HCT116 (cell line): ENCODE measurements at places on chromosomes 7 and 10.

DNA sequence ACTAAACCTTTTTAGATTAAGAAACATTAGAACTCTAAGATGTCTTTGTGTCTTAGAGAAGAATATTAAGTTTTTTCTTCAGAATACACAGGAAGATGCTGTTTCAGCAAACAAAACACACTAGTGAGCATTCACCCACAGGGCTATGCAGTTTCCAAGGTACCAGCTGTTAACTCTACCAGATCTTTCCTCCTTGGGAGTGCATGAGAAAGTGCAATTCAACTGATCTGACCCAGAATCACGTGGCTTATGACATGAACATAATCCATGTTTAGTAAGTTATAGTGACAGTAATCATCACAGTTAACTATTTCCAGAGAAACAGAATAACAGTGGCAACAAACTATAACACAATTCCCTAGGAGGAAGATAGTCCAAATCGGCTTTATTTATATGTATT, 270.7 kb downstream of the CACNA2D1 start:
- DNase-seq, result no peak

- DNase-seq, result no peak
Measured at GRCh38 chr10:26499426-26499825, 61.3 kb downstream of the APBB1IP start.

DNA sequence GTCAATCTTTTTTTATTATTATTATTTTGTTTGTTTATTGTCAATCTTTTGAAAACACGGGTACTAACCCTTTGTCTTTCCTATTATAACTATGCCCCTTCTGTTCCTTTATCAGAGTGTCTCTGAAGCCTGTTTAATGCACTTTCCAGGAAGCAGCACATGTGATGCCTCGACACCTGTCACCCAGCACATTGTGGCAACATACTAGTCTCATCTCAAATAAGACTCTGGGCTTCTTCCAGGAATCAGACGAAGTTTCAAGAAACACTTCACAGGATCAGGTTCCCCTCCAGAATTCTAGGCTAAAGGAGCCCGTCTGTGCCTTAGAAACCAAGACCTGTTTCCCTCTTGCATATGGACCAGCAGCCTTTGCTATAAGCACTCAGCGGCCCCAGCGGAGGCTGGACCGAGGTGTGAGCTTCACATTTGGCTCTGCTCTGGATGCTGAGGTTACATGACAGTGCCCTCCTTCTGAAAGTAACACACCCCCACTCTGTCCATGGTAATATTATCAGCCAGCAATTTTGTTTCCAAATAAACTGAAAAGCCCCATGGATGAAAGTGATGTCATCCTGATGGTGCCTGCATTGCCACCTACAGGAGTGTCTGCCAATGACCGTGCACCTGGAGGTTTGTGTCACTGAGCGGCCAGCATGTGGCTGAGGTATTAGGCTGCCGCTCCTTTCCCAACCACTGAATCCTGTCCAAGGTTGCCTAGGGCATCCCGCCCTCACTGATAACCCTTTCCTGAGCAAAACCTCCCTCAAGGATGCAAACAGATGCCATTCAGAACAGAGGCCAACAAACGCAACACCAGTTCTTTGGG, 38.1 kb downstream of the MKI67 start:
- DNase-seq, result peak; percentile 47

DNA sequence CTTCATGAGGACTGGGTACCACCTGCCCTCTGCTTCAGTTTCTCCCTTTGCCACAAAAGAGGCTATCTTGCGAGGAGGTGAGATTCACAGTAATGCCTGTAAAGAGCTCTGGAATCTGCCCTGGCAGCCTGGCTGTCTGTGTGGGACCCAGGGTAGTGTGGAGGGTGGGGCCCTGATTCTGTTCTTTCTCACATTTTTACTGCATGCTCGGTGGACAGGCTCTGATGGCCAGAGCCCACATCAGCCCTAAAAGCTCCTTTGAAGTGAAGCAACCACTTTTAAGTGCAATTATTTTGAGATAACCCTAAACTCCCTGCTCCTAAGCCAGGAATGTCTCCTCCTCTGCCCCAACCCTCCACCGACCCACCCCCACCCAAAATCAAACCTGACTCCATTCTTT, 92.1 kb upstream of the PODXL start:
- DNase-seq, result no peak
